ENCODE measurements at places on chromosomes 7 and 10.

DNA sequence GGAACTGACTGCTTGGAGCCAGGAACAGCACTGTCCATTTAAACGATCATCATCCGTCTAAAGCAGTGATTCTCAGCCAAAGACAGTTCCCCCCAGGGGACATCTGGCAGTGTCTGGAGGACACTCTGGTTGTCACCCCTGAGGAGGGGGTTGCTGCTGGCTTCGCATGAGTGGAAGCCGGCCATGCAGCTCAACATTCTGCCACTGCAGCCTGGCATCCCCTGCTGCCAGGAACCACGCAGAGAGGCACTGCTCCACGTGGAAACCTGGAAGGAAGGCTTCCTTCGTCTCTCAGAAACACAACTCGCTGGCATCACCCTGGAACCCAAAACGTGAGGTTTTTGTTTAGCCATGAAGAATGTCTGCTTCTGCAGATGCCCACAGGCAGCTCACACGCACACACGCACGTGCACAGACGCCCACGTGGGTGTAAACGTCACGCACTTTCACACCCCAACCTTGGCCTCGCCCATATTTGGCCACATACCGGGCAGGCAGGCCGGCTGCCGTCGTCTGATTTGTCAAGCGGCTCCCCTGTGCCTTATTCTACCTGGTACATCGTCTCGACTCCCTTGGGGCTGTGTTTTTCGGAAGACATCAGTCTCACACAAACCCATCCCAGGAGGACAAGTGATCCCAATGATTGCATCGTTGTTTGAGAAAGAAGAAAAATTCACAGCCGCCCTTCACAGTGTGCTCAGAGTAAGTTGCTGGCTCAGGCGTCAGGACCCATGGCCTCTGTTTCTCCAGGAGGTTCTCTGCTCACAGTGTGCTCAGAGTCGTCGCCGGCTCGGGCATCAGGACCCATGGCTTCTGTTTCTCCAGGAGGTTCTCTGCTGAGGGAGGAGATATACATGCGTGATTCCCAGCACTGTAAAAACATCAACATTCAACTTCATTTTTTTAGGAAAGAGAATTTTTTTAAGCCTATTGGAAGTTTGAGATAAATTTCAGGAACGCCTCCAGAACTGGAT is 127.2 kb upstream of the PPP2R2D start:
- no peaks in the 10 kb centered on the region for H3K27me3 ChIP-seq
- H3K27ac ChIP-seq, result no peak overlapping the region
- no peaks in the 10 kb centered on the region for H3K4me1 ChIP-seq
- H3K4me3 ChIP-seq, result no peak overlapping the region
- DNase-seq, result no peak

DNA sequence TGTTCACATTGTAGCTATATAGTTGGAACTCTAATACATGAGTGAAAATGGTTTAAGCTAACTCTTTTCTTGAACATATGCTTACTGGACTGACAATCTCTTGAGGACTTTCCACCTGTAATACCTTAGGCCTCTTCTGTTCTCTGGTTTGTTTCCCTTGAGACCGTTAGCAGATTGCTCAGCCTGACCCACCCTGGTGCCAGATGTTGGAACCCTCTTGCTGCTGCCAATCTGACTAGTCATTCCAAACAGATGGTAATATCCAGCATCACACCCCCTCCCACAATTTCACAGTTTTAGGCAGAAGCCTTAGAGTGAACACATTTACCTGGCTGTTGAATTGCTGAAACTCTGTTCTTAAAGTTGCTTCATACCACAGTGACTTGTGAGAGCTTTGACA is 18.7 kb downstream of the CALD1 start:
- peaks cover 61% of the 10 kb centered on the region for H3K4me1 ChIP-seq
- H3K27ac ChIP-seq, result no peak overlapping the region
- no peak for DNase-seq
- H3K27me3 ChIP-seq, result no peaks in the 10 kb centered on the region
- no peak overlapping the region for H3K4me3 ChIP-seq

GRCh38 chr7:38671911-38672905 is 41.0 kb upstream of the AMPH start:
- H3K36me3 ChIP-seq, result no peaks in the 10 kb centered on the region
- no peaks in the 10 kb centered on the region for H3K4me1 ChIP-seq
- DNase-seq, result no peak
- H3K27me3 ChIP-seq, result no peaks in the 10 kb centered on the region
- H3K4me3 ChIP-seq, result no peak overlapping the region
- H3K27ac ChIP-seq, result no peak overlapping the region

DNA sequence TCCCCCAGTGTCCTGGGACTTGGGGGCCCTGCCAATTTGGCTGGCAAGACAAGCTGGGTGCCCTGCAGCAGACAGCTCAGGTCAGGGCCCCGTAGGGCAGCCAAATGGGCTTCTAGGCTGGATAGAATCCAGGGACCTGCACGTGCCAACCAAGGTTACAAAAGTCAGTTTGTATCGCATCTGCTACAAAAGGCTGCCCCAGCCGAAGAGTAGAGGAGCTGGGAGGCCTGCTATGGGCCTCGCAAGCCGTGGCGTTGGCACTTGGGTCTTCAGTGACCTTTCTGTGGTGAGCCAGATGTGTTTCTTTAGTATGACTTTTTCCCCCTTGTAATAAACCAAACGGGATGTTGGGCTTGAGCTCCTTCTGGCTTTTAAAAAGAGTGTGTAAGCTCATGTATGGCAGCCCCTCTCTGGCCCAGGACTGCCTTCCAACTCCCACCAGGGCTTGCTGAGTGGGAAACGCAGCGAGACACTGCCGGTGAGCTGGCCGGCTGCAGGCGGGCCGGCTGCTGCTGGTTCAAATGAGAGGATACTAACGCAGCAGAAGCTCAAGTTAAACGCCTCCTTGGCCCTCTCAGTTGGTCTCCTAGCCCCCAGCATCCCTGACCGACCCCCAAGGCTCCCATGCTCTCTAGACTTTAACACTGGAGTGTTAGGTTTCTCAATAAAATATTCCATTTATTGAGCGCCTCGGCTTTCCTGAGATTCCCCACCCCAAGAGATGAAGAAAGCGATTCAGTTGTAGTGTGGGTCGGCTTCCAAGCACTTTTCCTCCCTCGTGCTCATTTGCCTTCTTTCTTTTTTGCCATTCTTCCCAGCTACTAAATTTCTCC is 3.1 kb upstream of the HOXA10 start:
- H3K27ac ChIP-seq, result peak overlapping the region; percentile 76
- H3K4me3 ChIP-seq, result peak overlapping the region; percentile 75
- peak; percentile 83 for DNase-seq
- H3K36me3 ChIP-seq, result peaks cover 3% of the 10 kb centered on the region
- peaks cover 62% of the 10 kb centered on the region for H3K4me1 ChIP-seq
- H3K27me3 ChIP-seq, result no peaks in the 10 kb centered on the region
